ENCODE measurements at places on chromosomes 1 and 21.
A peak's percentile ranks its signal among the peaks of the same experiment; 100 is the strongest.

- DNase-seq, result no peak
Measured at GRCh38 chr1:157996433-157996832, 3.0 kb downstream of the KIRREL1 start.

GRCh38 chr1:41880261-41880660 lies 38.5 kb downstream of the HIVEP3 start:
- DNase-seq, result no peak

DNA sequence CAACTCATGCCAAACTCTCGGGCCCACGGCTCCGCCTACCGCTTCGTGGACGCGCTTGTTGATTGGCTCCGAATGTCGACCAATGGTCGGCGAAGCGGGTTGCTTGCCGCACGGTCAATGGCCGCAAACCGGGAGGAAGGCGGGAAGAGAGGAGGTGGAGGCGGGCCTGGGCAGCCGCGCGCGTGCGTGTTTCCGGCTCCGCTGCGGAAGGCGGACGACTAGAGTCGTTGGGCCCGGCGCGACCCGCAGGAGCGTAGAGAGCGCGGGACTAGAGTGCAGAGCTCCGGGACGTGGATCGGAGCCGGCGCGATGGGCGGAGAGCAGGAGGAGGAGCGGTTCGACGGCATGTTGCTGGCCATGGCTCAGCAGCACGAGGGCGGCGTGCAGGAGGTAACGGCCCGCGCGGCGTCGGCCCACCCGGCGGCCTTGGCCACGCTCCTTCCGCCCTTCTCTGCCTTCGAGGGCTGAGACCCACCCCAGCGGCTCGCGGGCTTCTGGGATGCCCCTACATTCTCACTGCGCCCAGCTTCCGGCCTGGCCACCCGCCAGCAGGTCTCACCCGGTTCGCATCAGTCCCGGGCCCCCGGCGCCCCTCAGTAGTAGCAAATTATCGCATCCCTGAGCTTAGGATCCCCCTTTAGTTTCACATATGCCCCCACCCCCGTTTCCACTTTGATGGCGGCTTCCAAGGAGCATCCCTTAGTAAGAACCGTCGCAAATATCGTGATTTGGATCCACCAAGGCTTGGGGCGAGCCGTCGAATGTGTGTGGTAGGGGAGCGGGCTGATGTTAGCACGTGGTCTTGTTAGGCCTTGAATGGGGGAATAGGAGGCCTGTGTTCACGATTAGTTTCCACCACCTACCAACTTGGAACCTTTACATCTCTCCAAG lies at the start of gene NUDC:
TSS of gene NUDC (plus strand) at position 204 of the 891 bp plus-strand sequence. CDS start at position 310, 106 bp downstream.
- peak; percentile 99 for DNase-seq

DNA sequence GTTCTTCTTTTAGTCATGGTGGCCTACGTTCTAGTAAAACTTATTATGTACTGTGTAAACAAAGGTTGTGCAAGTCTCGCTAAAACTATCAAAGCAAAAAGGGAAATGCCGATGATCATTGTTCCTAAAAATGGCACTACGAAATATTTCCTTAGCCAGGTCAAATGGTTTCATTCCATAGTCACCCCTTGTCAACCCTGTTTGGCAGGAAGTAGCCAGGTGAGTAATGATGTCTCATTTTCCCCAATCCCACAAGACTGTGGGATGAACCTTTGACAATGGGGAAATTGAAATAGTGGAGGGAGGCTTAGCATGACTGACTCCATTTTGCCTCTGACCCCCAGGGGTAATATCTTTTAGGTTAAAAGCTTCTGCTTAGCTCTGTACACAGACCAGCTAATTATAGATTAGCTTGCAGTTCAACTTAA lies 5.6 kb upstream of the REN start:
- DNase-seq, result no peak

DNA sequence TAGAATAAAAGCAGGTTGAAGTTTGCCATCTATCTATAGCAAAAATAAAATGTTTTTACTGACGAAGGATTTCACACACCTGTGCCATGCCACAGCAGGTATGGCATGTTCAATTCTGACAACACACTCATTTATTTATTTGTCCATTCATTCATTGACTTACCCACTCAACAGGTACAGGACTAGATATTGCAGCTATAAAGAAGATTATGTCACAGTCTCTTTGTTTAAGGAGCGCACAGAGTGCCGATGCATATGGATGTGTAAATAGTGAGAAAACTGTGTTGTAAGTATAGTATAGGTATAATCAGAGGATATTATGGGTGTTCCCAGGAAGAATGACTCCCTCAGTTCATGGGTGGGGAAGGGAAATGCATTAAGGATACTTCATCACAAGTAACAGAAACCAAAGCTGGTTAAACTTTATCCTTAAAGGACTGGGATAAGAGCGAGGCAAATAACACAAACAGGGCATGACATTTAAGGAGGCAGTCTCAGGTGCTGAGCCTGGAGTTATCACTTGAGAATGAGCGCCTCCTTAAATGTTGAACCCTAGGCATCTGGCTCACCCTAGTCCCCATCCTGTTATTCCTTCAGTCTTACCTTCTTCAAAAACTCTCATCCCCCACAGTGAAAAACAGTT lies 7.9 kb upstream of the ZRANB2 start:
- DNase-seq, result no peak

DNA sequence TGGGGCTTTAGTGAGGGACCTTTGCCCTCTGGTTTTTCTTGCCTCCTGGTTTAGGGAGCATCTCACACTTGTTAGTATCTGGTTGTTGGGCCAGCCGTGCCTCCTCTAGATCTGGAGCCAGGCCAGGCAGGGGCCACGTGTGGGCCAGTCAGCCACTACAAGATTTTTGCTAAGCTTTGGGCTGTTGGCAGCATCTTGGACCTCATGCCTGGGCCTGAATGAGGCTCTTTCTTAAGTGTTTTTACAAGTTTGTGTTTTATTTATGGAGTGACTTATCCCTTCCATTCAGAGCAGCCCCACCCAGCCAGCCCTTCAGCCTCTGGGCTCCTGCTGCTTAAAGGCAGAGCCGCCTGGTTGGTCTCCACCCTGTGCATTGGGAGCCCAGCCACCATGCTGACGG lies 1.6 kb upstream of the SH3BGRL3 start:
- no peak for DNase-seq

GRCh38 chr1:30358500-30358899 lies 364.9 kb downstream of the MATN1 start:
- no peak for DNase-seq

DNA sequence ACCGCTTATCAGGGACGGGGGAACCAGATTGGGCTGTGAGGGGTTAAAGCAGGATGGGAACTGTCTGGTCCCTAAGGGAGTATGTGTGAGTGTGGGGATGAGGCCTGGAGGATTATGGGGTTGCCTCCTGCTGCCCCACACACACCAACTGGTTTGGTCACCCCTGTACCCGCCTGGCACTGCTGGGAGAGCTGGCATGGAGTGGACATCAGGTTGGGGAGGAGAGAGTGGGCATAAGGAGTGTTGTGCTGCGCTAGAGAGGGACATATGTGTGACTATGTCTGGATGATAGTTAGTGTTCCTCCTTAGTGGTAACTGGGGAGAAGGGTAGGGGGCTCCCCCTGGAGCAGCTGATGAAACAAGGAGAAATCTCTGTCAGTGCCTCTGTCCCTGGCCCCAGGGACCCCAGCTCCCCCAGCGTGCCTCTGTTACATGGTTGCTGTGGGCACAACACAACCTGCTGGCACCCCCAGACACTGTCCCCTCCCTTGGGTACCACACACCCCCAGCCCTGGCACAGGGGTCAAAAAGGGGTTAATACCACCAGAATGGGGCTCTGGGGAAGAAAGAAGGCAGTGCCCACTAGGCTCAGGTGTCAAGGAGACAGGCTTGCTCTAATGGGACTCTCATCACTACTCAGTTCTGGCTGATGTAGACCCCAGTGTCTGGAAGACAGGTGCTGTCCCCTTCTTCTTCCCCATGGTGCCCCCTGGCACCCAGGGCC lies 1.9 kb downstream of the ZBTB7B start:
- DNase-seq, result no peak

DNA sequence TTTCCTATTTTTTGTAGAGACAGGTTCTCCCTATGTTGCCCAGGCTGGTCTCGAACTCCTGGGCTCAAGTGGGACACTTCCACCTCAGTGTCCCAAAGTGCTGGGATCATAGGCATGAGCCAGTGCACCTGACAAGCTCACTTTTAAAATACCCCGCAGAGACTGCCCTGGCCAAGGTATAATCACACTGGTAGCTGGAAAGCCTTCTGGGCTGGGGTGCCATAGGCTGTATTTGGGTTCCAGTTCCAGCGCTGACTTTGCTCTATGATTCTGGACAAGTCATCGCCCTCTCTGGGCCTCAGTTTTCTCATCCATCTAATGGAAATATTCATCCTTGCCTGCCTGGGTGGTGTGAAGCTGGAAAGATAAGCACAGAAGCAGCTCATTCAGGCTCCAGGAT lies 10.4 kb downstream of the LDLRAD1 start:
- no peak for DNase-seq

- no peak for DNase-seq
Measured at GRCh38 chr1:210797422-210797821, 336.5 kb downstream of the KCNH1 start.

DNA sequence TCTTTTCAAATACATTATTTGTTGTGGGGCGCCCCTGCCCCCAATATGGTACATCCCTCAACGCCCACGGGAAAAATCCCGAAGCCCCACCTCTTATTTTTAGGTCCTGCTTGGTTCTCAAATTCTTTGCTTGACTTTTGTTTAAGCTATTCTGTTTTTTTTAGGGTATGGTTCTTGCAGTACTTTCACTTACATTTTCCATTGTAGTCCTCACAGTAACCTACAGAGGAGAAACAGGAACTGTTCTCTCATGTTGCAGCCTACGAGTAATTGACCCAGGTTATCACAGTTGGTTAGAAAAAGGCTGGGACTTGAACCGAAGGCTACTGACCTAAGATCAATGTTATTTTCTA lies 697 bp upstream of the C21orf91 start:
- DNase-seq, result peak; percentile 37

DNA sequence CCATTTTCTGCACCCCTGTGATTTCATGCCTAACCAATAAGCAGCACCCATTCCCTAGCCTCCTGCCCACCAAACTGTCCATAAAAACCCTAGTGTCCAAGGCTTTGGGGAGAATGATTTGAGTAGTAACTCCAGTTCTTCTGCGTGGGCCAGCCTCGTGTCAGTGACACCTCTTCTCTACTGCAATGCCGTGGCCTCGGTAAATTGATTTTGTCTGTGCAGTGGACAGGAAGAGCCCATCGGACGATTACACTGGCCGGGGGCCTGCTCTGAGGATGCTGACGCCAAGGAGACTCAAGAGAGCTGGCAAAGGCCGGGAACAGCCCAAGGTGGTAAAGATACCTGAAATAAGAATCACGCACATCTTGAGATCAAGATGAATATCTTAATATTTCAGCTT lies 29.3 kb downstream of the RSPH1 start:
- no peak for DNase-seq

- DNase-seq, result no peak
Measured at GRCh38 chr1:19250629-19251304, 557 bp downstream of the EMC1 start.

- DNase-seq, result no peak
Measured at GRCh38 chr1:84181350-84182005, 37.4 kb downstream of the PRKACB start.

- no peak for DNase-seq
Measured at GRCh38 chr1:87826681-87827251, 498.1 kb downstream of the LMO4 start.

- DNase-seq, result no peak
Measured at GRCh38 chr1:159839116-159839849, 12.6 kb downstream of the SLAMF8 start.

DNA sequence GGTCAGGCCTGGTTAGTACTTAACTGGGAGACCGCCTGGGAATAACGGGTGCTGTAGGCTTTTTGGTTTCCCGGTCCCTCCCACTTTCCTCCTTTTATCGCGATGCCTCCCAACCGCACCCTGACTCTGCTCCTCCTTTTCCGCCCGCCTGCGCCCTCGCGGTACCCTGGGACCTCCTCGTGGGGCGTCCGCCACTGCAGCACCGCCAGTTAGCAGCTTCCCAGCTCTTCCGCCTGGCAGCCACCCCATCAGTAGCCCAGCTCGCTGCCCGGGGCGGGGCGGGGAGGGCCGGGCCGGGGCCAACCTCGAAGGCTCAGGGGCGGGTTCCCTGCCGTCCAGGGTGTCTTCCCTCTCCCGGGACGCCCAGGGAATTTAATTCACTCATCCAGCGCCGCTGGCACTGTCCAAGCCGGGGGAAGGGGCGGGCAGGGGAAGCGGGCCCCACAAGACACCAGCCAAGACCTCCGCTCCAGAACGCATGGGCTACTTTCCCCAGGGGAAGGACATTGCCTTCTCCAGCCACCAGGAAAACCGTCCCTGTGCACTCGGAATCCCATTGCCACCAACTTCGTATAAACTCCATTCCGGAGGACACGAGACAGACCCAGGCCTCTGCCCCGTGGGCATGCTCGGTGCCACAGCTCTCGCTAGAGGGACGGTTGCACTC lies 2.0 kb upstream of the ZNF678 start:
- DNase-seq, result no peak

- no peak for DNase-seq
Measured at GRCh38 chr1:189659731-189660130, 817.9 kb downstream of the BRINP3 start.
